ENCODE measurements at places on chromosomes 2 and 18.

- no peak for DNase-seq
These were observed 117.0 kb downstream of the LAMA1 start for GRCh38 chr18:7000484-7001096.

DNA sequence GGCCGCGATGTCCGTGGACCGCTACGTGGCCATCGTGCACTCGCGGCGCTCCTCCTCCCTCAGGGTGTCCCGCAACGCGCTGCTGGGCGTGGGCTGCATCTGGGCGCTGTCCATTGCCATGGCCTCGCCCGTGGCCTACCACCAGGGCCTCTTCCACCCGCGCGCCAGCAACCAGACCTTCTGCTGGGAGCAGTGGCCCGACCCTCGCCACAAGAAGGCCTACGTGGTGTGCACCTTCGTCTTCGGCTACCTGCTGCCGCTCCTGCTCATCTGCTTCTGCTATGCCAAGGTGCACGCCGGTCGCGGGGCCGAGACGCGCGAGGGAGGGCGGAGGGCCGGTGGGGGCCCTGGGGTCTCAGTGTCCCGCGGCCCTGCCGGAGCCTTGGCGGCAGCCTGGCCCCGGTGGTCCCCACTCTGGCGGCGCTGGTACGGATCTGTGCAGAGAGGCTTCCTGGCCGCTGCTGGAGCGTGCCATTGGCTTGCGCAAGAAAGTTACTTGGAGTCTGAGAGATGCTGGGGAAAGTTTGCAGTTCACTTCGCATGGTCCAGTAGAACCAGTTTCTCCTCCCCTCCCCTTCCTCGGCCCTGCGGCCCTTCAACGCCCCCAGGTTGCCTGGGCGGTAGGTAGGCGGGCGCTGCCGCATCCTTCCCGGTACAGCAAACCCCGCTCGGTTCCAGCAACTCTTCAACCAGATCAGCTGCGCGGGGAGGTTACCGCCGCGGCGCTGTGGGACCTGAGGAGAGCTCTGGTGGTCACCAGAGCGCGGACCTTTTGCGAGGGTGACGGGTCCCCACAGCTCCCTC lies 1.5 kb downstream of the GALR1 start:
- DNase-seq, result no peak

GRCh38 chr2:15116830-15117229 lies 444.3 kb downstream of the NBAS start:
- no peak for DNase-seq

DNA sequence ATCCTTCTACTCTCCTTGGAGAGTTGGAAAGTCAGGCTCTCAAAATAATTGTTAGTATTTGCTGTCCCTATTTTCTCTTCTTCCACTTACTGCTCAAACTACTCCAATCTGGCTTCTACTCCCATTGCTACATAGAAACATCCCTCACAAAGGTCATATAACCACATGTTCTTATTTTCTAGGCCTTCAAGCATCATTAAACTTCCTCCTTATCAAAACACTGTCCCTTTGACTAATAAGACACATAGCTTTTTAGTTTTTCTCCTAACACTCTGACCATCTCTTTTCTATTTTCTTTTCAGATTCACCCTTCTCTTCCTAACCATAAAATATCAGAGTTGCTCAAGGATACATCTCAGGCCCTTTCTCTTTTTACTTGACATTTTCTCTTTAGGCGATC lies 148.3 kb downstream of the MBD2 start:
- DNase-seq, result no peak
